ENCODE measurements at places on chromosomes 2 and 18.

- DNase-seq, result no peak
Measured at GRCh38 chr2:86333378-86333777, 4.0 kb downstream of the REEP1 start.

- DNase-seq, result peak; percentile 17
Measured at GRCh38 chr18:75364512-75365253, 62.8 kb downstream of the SMIM21 start.

GRCh38 chr2:54975598-54976492, 74.4 kb downstream of the RTN4 start:
- DNase-seq, result no peak

DNA sequence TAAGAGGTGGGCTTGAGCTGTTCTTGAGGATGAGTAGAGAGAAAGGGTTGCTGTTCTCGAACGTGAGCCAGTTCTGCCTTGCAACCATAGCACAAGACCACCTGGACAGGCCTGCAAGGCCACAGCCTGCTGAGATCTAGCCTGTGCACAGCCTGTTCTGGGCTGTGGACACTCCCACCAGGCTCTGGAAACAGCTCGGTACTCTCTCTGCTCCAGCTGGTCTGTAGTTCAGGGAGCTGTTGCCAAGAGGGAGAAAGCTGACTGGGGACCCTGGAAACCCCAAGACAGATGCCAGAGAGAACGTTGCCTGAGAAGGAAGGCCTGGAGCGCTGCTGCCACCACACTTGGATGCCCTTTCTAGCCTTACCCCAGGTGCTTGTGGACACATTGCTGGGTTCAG, 69.8 kb downstream of the CTIF start:
- no peak for DNase-seq

- DNase-seq, result no peak
Measured at GRCh38 chr2:169065422-169065821, 3.9 kb upstream of the DHRS9 start.

DNA sequence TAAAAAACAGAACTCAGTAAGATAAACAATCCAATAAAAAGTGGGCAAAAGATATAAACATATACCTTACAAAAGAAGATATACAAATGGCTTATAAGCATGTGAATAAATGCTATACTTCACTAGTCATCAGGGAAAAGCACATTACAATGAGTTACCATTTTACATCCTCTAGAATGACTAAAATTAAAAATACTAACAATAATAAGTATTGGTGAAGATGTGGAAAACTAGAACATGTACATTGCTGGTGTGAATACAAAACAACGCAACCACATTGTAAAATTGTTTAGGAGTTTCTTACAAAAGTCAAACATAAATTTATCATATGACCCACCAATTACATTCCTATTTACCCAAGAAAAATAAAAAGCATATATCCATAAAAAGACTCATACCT, 80.1 kb downstream of the SPIRE1 start:
- no peak for DNase-seq

DNA sequence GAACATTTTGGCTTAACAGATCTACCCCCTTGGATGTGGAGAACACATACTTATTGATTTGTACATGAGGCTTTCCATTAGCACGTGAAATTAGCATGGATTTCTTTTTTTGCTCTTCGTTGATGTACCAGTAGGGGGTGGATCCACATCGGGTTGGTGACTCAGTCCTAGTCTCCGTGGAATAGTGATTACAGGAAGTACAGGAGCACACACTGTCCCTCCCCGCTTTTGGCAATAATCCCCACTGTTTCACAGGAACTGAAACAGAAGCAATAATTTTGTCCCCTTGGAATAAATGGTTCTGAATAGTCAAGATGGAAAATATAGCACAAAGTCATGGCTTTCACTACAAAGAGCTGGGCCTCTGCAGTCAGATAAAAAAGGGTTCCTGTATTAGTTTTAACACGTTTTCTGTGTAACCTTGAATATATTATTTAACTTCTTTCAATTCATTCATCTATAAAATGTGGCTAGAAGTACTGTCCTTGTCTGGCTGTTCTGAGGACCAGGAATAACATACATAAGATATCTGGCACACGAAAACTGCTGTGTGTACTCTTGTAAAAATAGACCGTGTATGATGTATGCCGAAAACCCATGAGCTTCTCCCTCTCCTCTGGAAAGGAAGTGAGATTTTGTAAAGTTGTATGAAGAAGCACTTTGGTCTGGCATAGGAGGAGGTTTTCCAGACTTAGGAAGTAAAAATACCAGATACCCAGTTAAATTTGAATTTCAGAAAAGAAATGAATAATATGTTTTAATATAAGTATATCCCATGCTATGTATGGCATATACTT, 229.2 kb downstream of the GALR1 start:
- peak; percentile 29 for DNase-seq

GRCh38 chr2:12318427-12319057, 398.2 kb upstream of the TRIB2 start:
- DNase-seq, result peak; percentile 96

- peak; percentile 50 for DNase-seq
Measured at GRCh38 chr2:96554293-96555145, 18.0 kb downstream of the ARID5A start.

GRCh38 chr18:60506682-60507081, 134.1 kb upstream of the MC4R start:
- DNase-seq, result no peak

- DNase-seq, result no peak
Measured at GRCh38 chr2:199984755-199985154, 29.4 kb downstream of the MAIP1 start.

DNA sequence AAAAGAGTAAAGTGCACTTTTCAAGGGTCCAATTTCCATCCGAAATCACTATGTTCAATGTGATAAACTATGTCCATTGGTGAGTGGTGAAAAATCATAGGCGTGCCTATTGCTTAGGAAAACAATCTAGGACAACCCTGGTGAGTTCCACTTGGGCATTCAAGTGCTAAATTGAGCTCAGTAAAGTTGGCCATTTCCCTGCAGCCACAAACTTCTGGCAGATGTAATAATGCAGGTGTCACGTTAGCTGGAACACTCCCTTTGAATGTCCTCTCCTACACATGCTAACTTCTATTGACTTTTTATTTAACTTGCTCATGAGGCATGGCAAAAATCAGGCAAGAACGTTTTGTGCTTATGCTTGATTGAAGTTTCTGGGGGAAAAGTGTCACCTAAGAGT, 67.1 kb downstream of the CPS1 start:
- no peak for DNase-seq

DNA sequence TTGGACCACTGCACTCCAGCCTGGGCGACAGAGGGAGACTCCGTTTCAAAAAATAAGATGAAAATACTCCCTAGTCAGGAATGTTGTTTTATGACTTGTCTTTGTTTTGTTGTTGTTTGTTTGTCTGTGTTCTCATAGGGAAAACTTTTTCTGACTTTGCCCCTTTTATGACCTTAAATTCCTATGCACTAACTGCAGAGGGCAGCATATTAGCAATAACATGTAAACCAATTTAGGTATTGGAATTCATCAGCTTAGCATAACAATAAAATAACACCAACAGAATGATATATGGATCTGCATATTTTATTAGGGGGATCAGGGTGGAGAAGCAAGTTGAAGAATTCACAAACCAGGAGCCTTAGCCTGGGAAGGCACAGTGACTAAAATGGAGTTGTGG, 631.5 kb downstream of the SUCLG1 start:
- no peak for DNase-seq

DNA sequence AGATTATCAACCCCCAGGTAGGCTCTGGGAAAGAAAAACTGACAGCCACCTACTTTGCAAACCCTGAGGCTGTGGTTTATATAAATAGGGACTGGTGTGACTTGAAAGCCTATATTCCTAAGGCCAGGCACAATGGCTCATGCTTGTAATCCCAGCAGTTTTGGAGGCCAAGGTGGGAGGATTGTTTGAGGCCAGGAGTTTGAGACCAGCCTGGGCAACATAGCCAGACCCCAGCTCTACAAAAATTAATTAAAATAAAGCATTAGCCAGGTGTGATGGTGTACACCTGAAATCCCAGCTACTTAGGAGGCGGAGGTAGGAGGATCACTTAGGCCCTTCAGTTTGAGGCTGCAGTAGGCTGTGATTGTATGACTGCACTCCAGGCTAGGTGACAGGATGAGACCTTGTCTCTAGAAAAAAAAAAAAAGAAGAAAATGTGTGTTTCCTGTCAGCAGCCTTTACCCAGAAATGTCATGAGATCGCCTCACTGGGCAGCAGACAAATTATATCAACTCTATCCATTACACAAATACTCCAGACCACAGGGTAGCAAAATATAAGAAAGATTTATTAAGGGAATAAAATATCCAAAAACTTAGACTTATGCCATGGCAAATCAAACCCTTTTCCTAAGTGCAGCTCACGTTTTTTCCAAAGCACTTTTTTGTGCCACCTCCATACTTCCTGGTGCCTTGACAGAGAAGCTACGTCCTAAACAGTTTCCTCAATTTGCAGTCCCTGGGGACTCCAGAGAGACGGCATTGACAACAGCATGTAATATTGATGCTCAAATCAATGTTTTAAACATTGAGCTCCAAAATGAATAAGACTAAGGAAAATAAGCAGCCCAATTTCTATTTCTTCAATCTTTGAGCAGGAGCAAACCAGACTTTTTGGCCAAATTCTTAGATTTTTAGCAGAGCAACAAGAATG, 190.8 kb upstream of the NDUFV2 start:
- DNase-seq, result no peak

DNA sequence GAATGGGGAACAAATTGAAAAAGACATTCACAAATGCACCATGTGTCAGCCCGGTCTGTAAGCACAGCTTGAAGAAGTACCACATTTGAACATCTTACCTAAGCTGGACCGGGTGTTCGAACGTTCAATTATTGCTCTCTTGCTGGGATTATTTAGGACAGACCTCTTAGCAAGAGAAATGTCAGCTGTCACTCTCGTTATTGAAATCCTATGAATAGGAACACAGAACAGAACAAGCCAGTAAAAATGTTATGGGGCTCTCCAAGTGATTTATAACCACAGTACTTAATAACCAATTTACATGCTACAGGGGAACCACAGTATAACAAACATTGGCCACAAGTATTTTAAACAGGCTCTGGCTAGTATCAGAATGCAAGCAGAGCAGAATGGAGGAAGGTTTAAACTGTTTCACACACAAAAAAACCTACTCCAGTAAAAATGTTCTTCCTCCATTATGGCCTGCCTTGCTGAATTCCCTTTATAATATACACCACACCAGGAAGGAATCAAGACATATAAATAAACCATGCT, 32.5 kb upstream of the ARL5A start:
- DNase-seq, result peak; percentile 22

DNA sequence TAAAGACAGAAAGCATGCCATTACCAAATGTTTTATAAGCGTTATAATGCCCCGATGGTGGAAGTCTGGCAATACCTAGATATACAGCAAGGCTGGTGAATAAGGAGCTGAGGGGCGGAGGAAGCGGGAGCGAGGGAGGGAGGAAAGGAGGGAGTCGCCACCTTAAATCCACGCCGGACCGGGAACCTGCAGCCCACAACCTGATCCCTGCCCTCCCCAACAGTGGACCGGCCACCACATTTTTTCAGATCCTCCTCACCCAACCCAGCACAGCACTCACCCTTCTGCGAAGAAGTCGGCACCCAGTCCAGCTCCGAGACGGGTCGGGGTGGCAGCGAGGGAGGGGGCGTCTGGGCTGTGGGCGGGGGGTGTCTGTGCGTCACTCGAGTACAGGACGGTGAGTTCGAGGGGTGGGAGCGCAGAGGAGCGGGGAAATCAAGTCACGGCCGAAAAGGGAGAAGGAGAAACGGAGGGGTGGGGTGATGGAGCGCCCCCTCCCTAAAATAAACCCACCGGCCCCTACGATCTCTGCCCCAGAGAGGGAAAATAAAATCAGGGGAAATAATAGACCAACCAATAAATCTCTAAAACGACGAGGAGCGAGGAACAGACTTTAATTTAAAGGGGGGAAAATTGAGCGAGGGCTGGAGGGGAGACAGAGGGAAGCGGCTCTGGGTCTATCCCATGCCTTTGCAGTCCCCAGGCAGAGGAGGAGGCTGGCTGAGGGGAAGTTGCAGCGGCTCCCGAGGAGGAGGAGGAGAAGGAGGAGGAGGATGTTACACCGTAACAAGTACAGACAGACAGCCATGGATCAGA, 96.5 kb upstream of the SERTAD2 start:
- peak; percentile 64 for DNase-seq

DNA sequence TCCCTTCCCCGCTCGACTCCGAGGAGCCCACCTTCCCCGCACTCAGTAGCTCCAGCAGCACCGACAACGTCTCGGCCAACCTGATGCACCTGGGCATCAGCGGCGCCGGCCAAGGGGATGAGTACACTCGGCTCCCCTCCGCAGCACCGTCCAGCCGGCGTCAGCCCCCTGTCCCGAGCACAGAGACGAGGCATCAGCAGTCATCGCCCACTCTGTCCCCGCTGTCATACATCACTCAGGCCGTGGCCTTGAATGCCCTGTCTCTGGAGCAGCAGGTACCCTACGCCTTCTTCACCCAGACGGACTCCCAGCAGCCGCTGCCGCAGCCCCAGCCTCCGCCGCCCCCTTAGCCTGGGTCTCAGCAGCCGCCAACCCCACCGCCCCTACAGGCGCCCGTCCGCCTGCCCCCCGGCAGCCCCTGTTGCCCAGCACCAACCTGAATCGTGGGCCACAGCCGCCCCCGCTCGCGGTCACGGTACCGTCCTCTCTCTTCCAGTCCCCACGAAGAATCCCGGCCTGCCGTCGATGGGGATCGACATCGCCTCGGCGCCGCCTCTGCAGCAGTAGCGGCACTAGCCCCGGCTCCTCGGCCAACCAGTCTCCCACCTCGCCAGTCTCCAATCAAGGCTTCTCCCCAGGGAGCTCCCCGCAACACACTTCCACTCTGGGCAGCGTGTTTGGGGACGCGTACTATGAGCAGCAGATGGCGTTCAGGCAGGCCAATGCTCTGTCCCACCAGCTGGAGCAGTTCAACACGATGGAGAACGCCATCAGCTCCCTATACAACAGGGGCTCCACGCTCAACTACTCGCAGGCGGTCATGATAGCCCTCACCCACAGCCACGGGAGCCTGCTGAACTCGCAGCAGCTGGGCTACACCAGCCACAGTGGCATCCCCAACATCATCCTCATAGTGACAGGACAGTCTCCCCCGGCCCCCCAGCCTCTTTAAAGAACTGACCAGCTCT, 1195.9 kb upstream of the CHAC2 start:
- no peak for DNase-seq

- DNase-seq, result no peak
Measured at GRCh38 chr2:197075281-197075680, 148.8 kb upstream of the PGAP1 start.

- DNase-seq, result no peak
Measured at GRCh38 chr2:40181855-40182254, 270.0 kb downstream of the SLC8A1 start.

DNA sequence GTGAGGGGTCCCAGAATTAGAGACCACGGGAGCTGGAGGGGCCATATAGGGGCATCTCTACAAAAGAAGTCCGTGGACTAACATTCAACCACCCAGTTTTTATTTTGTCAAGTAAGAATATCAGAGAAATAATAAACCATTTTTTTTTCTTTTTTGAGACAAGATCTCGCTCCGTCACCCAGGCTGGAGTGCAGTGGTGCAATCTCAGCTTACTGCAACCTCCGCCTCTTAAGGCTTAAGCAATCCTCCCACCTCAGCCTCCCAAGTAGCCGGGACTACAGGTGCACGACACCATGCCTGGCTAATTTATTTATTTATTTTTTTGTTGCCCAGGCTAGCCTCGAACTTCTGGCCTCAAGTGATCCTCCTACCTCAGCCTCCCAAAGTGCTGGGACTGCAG, 82.7 kb downstream of the ZFP36L2 start:
- DNase-seq, result no peak

Data from astrocyte of the spinal cord (primary cell).